Fibroblast of skin of right biceps (primary cell): ENCODE measurements at places on chromosomes 6 and 20.

DNA sequence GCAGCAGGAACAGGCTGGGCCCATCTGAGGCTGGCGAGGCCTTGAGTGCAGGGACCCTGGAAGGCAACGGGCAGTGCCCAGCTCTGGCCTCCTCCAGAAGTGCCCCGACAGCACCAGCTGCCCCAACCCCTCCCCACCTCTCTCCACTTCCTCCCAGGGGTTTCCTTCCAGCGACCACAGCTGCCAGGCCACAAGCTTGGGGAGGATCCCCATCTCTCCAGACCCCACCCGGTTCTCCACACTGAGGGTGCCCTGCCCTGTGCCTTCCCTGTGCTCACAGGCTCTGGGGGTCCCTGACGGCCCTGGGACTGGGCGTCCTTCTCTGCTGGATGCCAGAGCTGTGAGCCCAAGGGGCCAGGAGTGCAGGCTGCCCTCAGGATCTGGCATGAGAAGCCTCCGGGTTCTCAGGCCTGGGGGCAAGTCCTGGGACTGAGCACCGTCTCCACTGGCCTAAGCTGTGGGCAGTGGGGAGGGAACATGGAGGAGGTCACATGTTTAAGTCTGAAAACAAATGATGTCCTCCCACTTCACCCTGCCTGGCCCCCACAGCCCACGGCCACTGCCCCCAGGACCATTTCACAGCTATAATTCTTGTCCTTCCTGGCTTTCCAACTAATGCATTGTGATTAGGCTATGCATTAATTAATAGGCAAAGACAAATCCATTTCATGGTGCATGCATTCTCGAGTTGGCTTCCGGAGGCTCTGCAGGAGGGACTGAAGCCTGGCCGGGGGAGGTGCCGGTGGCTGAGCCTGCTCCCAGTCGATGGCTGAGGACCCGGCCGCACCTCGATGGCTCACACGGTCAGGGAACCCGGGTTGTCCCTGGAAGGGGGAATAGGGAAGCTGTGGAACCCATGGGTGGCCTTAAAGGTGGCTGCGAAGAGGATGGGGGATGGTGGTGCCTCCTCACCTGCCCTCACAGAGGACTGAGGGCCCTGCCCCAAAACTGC is 24.4 kb downstream of the BHLHE23 start:
- no peak for DNase-seq

DNA sequence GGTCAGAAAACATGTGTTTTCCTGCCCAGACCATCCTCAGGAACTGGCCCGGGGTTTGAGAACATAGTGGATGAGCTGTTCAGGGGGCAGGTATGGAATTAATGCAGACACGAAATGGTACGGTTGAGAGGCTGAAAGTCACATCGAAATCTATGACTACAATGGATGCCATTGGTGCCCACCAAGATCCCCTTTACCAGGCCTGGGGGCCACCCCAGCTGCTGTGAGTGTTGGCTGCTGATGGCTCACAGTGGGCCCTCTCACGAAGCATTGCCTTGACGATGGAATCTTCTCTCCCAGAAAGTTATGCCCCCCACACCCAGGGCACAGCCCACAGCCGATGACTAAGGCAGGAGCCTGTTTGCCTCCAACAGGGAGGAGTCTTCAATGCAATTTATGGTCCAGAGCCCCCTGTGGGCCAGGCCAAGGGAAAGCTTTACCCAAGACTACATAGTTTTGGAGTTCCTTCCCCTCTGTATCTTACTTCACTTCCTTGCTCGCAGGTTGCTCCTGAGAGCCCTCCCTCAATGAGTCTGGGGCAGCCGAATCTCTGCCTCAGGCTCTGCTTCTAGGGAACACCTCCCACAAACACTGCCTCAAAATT is 92.6 kb downstream of the BFSP1 start:
- DNase-seq, result peak; percentile 6

GRCh38 chr20:62287759-62288534 is 14.8 kb upstream of the ADRM1 start:
- no peak for DNase-seq

GRCh38 chr6:149347067-149347466 is 29.6 kb downstream of the TAB2 start:
- peak; percentile 46 for DNase-seq

DNA sequence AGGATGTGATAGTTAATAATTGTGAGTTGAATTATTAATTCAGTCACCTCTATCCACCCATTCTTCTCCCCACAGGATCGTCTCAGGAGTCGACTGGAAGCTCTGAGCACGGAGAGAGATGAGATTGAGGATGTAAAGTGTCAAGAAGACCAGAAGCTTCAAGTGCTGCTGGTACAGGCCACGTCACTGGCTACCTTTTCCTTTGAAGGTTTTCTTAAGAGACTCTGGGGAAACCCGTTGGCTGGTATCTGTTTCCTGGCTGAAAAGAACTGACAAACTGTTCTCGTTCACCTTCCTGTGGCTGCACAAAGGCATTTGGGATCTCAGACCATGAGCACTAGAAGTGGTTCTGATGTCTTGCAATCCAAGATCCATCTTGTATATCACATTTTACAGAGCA is 3.8 kb downstream of the TRIM15 start:
- no peak for DNase-seq

- DNase-seq, result no peak
Measured at GRCh38 chr20:4322499-4322898, 307.1 kb upstream of the RNF24 start.

DNA sequence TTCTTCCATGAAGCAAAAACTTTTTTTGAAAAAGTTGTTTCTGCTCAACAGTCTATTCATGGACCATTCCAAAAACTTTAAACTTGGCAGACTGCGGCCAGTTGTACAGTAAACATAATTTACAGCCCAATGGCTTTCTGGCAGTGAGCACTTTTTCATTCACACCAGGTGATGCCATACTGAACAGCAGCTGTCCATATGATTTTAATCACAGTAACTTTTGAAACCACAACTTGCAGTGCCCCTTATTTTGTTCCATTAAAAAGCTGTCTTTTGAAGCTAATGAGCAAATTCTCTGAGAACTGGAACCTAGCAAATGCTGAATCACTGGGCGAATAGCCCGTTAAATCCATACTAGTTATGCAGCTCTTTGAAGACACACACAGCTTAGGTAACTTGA is 576.6 kb downstream of the PTPRT start:
- DNase-seq, result no peak

- DNase-seq, result no peak
Measured at GRCh38 chr6:155949256-155949655, 493.6 kb upstream of the NOX3 start.

GRCh38 chr20:56371977-56372376 is 13.2 kb downstream of the FAM210B start:
- no peak for DNase-seq

GRCh38 chr20:63138855-63139341 is 77.0 kb downstream of the YTHDF1 start:
- DNase-seq, result peak; percentile 14

DNA sequence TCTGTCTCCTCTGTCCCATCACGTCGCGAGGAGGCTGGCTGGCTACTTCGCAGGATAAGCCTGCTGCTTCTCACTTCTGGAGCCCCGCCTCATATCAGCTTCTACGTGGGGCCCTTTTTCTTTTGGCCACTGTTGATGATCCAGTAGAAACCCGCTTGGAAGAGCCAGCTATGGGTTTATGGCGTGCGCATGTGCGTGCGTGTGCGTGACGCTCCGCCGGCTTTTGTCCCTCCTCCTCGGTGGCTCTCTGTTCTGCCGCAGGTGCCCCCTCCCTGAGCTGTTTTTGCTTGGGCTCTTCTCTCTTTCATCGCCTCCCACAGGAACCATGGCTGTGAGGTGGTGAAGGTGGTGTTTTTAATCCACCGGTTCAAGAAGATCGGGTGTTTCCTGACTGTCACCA is 26.5 kb downstream of the EFCAB8 start:
- DNase-seq, result no peak

DNA sequence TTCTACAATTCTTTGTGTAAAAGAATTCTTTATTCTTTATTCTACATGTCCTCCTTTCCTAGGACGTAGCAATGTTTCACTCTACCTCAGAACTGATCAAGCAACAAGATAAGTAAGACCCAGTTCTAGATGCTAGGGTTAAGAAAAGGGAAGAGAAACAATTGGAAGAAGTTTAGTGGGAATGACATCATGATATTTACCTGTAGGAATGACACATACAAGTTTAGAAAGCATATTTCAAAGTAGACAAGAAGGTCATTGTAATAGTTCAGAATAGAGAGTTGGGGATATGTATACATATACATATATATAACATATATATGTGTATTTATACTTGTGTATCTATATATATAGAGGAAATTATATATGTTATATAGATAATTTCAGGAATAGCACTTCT is 43.4 kb upstream of the LRRC1 start:
- no peak for DNase-seq

GRCh38 chr6:340991-341827 is 48.9 kb downstream of the DUSP22 start:
- DNase-seq, result no peak

DNA sequence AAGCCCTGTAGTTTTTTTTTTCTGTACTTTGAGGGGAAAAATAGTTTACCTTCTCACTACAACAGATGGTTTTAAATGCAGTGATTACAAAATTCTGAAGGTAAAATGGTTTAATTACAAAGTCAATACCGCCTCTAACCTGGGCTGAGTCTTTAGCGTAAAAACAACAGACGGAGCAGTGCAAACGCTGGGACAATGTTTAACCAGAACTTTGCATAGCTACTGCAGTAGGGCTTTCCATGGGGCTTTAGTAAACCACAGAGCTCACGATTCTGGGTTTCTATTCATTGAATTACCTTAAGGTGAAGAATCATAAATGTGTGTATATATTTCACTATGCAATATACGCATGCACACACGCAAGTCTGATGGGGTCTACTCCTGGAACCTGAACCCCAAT is 77.9 kb downstream of the RFX6 start:
- no peak for DNase-seq

- DNase-seq, result no peak
Measured at GRCh38 chr20:38338849-38339520, 7.3 kb upstream of the LBP start.

- DNase-seq, result no peak
Measured at GRCh38 chr6:72894091-72894490, 272.2 kb downstream of the KCNQ5 start.

DNA sequence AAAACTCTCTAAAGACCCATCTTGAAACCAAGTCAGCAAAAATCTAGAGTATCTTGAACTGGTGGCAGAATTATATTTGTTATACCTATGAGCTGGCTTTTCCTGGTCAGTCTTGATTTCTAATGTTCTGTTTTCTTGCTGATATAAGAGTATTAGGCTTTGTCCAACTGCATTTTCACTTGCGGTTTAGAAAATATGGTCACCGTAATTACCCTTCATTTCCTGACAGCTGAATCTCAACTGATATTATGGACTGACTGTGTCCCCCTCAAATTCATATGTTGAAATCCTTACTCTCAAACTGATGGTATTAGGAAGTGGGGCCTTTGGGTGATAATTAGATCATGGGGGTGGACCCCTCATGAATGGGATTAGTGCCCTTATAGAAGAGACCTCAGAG is 72.1 kb downstream of the TXLNB start:
- no peak for DNase-seq

DNA sequence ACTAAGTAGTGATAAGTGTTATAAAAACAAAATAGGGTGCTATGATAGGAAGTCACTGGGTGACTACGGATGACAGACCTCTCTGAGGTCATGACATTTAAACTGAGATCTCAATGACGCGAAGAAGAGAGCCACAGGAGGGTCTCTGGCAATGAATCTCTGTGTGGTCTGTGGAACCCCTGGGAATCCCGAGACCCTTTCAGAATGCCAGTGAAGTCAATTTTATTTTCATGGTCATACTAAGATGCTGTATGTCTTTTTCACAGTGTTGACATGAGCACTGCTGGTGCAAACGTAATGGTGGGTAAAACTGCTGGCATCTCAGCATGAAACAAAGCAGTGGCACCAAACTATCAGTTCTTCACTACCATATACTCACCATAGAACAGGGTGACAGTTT is 155.0 kb downstream of the GJA10 start:
- no peak for DNase-seq

DNA sequence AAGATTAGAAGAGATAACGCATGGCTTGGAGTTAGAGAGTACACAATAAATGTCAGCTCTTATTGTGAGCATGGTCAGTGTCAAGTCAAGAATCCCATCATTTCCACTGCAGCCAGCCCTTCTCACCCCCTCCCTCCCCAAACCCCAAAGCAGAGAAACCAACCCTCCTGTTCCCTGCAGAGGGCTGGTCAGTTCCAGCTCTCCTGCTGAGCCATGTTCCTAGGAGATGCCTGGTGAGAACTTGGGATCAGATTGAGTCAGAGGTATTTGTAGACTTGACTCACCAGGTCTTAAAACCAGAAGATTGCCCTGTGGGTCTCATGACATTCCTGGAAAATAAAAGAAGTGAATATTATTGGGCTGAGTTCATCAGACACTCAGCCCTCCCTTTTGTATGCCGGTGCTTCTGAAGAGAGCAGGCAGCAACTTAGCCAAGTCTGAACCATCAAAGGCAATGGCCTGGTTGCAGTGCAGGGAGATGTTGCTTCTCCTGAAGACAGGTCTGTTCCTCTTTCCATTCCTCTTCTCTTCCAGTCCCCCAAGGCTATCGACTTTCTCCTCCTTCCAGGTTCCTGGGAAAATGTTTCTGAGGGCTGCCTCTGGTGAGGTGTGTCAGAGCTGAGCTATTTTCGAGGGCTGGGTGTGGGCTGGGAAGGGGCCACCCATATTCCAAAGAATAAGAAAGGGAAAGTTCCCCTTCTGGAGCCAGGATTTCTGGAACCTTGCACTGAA is 278.2 kb upstream of the SUPT3H start:
- peak; percentile 100 for DNase-seq

- no peak for DNase-seq
Measured at GRCh38 chr20:37274851-37275524, 13.4 kb upstream of the GHRH start.

GRCh38 chr6:16277101-16277981 is 39.0 kb downstream of the GMPR start:
- DNase-seq, result peak; percentile 95

GRCh38 chr6:91476000-91476399 is 889.1 kb upstream of the MAP3K7 start:
- peak; percentile 31 for DNase-seq

DNA sequence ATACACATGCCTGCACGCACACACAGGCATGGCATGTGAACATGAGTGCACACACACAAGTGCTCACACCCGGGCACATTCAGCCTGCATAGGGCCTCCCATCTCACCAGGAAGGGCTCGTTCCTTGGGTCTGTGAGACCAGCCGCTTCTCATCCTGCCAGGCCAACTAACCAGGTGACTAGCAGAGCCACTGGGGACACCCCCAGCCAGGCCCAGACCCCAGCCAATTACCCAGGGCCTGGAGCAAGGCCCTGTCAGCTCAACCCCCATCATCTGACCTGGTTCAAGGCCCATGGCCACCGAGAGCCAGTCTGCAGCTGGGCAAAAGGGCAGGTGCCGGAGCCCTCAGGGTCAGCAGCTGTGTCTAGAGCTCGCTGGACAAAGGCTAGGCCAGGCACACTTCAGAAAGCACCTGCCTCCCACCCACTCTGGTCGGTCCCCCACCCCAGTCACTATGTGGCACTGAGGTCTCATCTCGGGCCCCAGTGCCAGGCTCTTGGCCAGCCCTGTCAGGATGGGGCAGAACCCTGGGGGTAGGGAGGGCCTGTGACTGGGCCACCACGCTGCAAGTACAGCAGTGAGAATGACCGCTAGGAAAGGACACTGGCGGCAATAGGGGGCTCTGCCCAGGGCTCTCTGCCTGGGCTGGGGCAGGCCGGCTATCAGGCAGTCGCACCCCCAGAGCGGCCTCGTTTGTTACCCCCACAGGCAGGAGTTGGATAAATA is 26.8 kb upstream of the MRGBP start:
- no peak for DNase-seq
